A549 treated with GW870086 at 1 μM for 4 hours (cell line): ENCODE measurements at places on chromosomes 2 and 18. TPM values are rescaled to one million over a fixed set of nuclear protein-coding genes. Genes with fewer than 3 reads are reported as not detected.

The NCL gene
- total RNA-seq: 719 to 804 TPM (median 768 TPM) in 5 replicates

The DTYMK gene
- total RNA-seq: 126 to 157 TPM (median 137 TPM) in 5 replicates

The PPIL3 gene
- 24.2 to 32.1 TPM (median 26.0 TPM) in 5 replicates for total RNA-seq

The FRZB gene
- 0.07 TPM in 3 of 5 replicates, not detected in the others for total RNA-seq

The RTP5 gene
- not detected in 5 replicates for total RNA-seq

The TACR1 gene
- 0.06 to 0.23 TPM (median 0.07 TPM) in 3 of 5 replicates, not detected in the others for total RNA-seq

The CD226 gene
- 0.06 to 0.27 TPM (median 0.19 TPM) in 5 replicates for total RNA-seq

The FAP gene
- total RNA-seq: 0.05 to 0.32 TPM in 2 of 5 replicates, not detected in the others

The TNFAIP6 gene
- 0.33 to 1.4 TPM (median 1.2 TPM) in 5 replicates for total RNA-seq

The DUSP2 gene
- 0.21 to 0.49 TPM (median 0.38 TPM) in 5 replicates for total RNA-seq

The RELCH gene
- total RNA-seq: 12.1 to 16.1 TPM (median 14.2 TPM) in 5 replicates

The RAB6D gene
- 0.05 TPM in 1 of 5 replicates, not detected in the others for total RNA-seq

The CNTNAP5 gene
- total RNA-seq: not detected in 5 replicates

The IGFBP5 gene
- total RNA-seq: 0.11 to 0.32 TPM (median 0.13 TPM) in 5 replicates

The CXCR4 gene
- total RNA-seq: 0.60 to 1.1 TPM (median 0.80 TPM) in 5 replicates

The XDH gene
- 1.0 to 1.3 TPM (median 1.1 TPM) in 5 replicates for total RNA-seq

The C2orf81 gene
- 2.2 to 4.1 TPM (median 3.2 TPM) in 5 replicates for total RNA-seq

The SLC4A3 gene
- total RNA-seq: 2.0 to 3.4 TPM (median 3.0 TPM) in 5 replicates

The ASXL3 gene
- not detected in 5 replicates for total RNA-seq

The PIGN gene
- 8.5 to 11.6 TPM (median 10.4 TPM) in 5 replicates for total RNA-seq

The OSBPL1A gene
- total RNA-seq: 11.9 to 14.8 TPM (median 13.2 TPM) in 5 replicates

The CXCR1 gene
- not detected in 5 replicates for total RNA-seq

The CFC1 gene
- 0.09 TPM in 1 of 5 replicates, not detected in the others for total RNA-seq

The TCF7L1 gene
- 7.7 to 9.9 TPM (median 8.5 TPM) in 5 replicates for total RNA-seq

The FN1 gene
- 166 to 254 TPM (median 186 TPM) in 5 replicates for total RNA-seq

The HOXD3 gene
- 0.07 to 0.20 TPM (median 0.13 TPM) in 4 of 5 replicates, not detected in the other for total RNA-seq

The BCL11A gene
- 0.10 to 0.36 TPM in 2 of 5 replicates, not detected in the others for total RNA-seq

The RGPD4 gene
- 0.03 to 0.09 TPM (median 0.06 TPM) in 4 of 5 replicates, not detected in the other for total RNA-seq

The DSC1 gene
- total RNA-seq: not detected in 5 replicates

The DARS1 gene
- 50.5 to 58.2 TPM (median 56.0 TPM) in 5 replicates for total RNA-seq

The UPP2 gene
- total RNA-seq: not detected in 5 replicates

The COL6A3 gene
- 0.08 to 0.23 TPM (median 0.14 TPM) in 5 replicates for total RNA-seq

The FBXO48 gene
- total RNA-seq: 0.34 to 0.61 TPM (median 0.52 TPM) in 5 replicates

The ALPG gene
- total RNA-seq: 0.24 to 0.47 TPM (median 0.38 TPM) in 5 replicates

The ALLC gene
- total RNA-seq: 0.08 TPM in 1 of 5 replicates, not detected in the others

The SPAST gene
- 9.5 to 16.5 TPM (median 14.2 TPM) in 5 replicates for total RNA-seq

The PLGLB2 gene
- 0.17 to 0.34 TPM in 2 of 5 replicates, not detected in the others for total RNA-seq

The IL1F10 gene
- total RNA-seq: not detected in 5 replicates

The EN1 gene
- total RNA-seq: 0.58 to 1.1 TPM (median 0.87 TPM) in 5 replicates

The MROH2A gene
- 0.09 to 0.21 TPM (median 0.12 TPM) in 3 of 5 replicates, not detected in the others for total RNA-seq

The KCNG2 gene
- not detected in 5 replicates for total RNA-seq

The HDHD2 gene
- total RNA-seq: 4.5 to 11.0 TPM (median 8.6 TPM) in 5 replicates

The STAT4 gene
- total RNA-seq: 3.9 to 7.0 TPM (median 5.5 TPM) in 5 replicates

The ATP6V1B1 gene
- total RNA-seq: 1.2 to 2.5 TPM (median 2.4 TPM) in 5 replicates

The VSNL1 gene
- not detected in 5 replicates for total RNA-seq

The AQP12B gene
- total RNA-seq: not detected in 5 replicates

The ALPI gene
- total RNA-seq: 0.06 to 0.15 TPM in 2 of 5 replicates, not detected in the others

The TUBB8B gene
- not detected in 5 replicates for total RNA-seq

The GAD1 gene
- 0.38 to 0.71 TPM (median 0.53 TPM) in 5 replicates for total RNA-seq

The MC2R gene
- total RNA-seq: not detected in 5 replicates

The GPAT2 gene
- not detected in 5 replicates for total RNA-seq
